Skin of body (tissue), 3 donors: ENCODE measurements at places on chromosomes 16 and 17.

- no peak for DNase-seq
Measured at GRCh38 chr17:16439303-16439791, 24.0 kb downstream of the TRPV2 start.

DNA sequence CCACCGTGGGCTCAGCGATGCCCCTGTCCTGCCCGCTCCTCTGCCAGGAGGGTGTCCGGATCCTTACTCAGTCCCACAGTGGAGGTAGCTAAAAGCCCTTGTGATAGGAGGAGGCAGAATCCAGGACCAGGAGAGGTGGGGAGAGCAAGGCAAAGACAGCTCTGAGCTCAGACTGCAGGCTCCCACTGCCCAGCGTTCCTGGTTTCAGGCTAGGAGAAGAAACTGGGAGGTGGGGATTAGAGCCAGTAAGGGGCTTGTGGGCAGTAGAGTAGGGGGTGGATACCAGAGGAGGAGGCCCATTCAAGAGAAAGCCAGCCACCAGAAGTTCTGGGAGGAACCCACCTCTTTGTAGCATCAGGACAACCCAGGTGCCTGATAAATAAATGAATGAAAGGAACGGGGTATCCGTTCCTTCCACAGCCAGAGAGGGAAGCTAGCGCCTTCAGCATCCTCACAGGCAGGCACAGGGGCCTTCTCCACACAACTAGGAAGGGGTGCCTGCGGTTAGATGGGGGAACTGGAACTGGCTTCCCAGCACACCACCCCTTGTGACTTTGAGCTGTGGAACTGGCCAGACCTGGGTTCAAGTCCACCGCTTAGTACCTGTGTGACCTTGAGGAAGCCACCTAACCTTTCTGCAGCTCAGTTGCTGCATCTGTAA is 2.3 kb downstream of the IL21R start:
- DNase-seq, result no peak

- no peak for DNase-seq
Measured at GRCh38 chr17:5789528-5789927, 205.2 kb upstream of the NLRP1 start.

DNA sequence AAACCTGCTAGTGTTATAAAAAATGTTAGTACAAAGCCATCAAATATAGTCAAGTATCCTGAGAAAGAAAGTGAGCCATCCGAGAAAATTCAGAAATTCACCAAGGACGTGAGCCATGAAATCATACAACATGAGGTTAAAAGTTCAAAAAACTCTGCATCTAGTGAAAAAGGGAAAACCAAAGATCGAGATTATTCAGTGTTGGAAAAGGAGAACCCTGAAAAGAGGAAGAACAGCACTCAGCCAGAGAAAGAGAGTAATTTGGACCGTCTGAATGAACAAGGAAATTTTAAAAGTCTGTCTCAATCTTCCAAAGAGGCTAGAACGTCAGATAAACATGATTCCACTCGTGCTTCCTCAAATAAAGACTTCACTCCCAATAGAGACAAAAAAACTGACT is 31.7 kb downstream of the RBBP6 start:
- DNase-seq, result no peak

DNA sequence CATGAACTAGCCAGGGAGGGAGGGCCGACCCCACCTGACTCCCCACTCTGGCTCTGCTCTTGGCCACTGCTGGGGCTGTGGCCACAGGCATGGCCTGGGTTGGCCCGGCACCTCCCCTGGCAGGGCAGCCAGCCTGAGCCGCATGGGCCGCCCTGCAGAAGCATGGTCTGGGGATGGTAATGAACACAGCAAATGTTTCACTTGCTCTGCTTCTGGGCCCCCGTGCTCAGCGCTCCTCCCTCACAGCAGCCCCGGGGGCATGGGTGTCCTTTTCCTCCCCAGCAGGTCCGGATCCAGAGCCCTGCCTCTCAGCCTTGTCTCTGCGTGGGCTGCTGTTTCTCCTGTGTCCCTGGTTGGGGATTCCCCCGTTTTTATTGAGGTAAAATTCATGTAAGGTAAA is 30.9 kb upstream of the KCNJ12 start:
- DNase-seq, result no peak

DNA sequence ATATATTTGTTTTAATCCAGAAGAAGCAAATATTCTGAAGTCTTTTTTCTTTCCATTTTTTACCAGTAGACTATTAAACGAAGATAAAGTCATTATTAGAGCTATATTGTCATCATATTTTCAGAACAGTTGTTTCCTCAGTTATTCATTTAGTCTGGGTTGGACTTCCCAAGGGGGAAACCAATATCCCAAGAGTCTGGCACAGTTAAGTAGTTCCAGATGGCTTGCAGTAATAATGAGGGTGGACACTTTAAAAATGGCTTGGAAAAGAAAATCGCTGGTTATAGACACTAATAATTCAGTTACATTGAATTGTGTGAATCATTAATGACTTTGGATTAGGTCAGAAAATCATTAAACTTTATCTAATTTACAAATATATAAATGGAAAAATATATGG is 3.9 kb downstream of the PPM1E start:
- DNase-seq, result no peak

GRCh38 chr17:77125432-77125901 is 15.3 kb upstream of the SEC14L1 start:
- DNase-seq, result no peak

DNA sequence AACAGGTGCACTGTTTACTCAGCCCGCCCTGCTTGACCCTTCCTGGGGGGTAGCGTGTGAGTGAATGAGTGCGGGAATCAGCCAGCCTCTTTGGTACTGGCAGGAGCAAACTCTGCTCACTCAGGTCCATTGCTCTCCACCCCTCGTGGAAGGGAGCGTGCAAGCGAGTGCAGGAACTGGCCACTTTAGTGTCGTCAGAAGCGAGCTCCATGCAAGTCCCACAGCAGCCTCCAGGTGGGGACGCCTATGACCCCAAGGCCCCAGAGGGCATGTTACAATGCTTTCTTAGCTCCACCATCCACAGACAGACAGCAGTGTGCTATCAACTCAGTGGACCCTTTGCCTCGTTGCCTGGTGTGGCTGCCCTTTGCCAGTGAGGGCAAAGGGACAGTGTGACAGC is 1025.1 kb upstream of the CDH8 start:
- DNase-seq, result no peak

DNA sequence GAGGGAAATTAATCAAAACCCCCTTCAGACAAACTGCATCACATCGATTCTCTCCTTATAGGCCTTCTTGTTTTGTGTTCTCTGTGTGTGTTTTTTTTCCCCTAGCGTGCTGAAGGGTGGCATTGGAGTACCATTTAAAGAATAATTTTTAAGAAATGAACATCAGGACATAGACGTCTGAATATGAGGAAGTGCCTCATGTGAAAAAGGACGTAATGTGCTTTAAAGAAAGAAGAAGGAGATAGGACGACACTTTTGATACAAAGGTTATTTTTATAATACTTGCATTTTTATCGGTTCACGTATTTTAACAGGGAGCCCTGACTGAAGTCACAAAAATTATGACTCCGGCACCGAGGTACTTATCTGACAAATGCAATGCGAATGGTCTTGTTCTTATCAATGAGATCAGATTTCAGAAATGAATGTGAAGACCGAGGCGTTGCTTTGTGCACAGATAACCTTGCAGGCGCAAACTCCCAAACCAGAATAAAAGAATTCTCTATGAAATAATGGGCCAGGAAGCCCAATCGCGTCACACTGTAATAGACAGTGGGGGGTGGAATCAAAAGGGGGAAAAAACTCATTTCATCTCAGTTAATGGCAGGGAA is 606.3 kb downstream of the MAF start:
- no peak for DNase-seq

GRCh38 chr16:79320956-79321355 is 279.6 kb downstream of the MAF start:
- DNase-seq, result no peak

DNA sequence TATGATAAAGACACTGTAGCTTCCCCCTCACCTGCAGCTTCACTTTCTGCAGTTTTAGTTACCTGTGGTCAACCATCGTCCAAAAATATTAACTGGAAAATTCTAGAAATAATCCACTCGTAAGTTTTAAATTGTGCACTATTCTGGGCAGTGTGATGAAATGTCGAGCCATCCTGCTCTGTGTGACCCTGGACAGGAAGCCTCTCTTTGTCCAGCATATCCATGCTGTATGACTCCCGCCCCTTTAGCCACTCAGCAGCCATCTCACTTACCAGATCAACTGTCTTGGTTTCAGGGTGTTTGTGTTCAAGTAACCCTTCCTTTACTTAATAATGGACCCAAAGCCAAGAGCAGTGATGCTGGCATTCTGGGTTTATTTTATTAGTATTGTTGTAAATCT is 56.1 kb downstream of the SIAH1 start:
- no peak for DNase-seq

DNA sequence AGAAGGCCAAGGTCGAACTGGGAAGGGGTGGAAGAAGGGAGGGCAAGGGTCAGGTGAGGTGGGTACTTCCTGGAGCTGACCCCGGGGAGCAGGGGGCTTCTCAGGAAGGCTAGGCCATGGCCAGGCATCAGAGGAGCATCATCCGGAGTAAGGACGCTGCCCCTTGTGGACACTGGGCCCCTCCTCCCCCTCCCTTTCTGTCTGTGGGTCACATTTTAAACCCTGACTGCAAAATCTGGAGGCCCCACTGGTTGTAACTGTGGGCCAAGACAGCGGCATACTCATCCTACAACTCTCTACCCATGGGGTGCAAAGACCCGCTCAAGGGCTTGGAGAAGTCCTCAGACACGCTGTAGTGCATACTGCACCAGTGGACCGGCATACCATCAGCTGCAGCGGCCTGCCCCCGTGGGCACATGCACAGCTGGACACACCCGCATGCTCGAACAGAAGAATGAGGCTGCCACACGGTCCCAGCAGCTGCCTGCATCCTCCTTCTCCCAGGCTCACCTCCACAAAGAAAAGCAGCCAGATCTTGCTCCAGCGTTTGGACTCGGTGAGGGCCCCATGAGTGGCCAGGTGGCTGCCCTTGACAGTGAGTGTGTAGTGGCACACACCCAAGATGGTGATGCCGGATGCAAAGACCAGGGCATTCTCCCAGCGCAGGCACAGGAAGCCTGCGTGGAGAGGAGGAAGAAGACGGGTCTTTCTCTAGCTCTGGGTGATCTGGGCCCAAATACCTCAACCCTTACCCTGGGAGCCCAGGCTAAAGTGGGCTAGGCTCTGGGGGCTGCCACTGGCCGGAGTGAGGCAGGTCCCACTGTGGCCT is 1.2 kb downstream of the FADS6 start:
- no peak for DNase-seq

DNA sequence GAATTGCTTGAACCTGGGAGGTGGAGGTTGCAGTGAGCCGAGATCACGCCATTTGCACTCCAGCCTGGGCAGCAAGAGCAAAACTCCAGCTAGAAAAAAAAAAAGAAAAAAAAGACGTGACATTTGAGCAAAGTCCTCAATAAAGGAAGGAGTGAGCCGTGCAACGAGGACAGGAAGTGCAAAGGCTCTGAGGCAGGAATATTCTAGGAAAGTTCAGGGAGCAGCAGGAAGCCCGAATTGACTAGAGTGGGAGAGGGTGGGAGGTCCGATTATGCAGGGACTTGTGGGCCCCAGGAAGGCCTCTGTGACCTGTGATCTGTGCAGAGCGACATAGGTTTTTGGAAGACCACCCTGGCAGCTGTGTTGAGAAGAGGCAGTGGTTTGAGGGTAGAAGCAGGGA is 8.6 kb upstream of the LASP1NB start:
- DNase-seq, result no peak

DNA sequence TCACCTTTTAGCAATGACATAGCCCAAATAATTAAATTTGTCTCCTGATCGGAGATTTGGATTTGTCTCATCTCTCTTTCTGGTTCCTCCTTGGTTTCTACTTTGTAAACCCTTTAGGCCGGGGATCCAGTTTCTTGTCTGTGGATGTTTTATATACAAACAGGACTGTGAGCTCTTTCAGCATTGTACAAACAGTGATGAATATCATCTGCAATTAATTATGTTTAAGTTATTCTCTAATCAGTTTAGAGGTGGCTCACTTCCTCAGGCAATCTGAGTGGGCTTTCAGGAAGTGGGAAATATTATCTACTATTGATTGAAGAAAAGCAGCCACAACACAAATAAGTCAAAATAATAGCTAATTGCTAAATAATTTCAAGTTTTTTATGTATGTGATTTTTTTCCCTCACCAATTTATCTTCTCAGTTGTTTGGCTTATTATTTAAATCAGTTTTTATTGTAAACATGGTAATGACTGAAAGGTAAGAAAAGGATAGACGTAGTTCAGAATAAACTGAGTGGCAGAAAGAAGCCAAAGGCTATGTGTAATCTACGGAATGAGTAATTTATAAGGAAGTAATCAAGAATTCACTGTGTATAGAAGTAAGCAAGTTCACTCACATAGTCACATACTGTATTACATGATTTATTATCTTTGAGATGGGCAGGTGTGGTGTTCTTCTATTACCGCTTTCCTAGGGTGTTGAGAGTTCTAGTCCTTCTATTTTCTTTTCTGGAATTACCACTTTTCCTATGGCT is 3.4 kb upstream of the ABCC11 start:
- no peak for DNase-seq

DNA sequence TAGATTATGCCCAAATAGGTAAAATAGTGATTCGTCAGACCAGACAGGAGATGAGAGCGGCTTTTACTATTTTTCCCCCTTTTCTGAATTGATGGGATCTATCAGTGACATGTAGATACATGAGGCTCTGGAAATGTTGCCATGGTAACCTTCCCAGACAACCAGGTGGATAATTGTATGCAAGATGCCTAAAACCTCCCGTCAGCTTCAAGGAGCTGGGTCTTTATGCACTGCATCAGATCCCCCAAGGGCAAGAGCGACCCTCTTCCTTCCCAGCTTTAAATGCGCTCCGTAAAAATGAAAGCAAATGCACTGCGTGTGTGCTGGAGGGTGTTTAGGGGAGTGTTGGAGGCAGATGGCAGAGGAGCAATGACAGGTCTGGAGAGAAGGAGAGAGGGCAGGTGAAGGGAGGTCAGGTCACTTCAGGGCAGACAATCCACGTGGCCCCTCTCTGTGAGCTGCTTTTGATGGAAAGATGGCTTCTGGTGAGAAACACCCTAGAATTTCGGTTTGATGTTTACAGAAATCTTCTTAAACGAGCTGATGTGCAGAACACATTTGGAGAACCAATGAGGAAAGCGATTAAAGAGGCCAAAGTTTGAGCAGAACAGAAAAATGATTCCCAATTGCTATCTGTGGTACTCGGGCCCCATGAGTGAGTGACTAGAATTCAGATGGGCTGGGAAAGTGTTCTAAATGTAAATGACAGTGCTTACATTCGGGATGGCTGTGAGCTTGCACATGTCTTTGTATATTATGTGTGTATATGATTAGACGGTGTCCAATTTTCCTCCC is 461.7 kb upstream of the HSBP1 start:
- DNase-seq, result no peak

- no peak for DNase-seq
Measured at GRCh38 chr16:78832100-78832499, 732.6 kb downstream of the WWOX start.
